Renal cortex interstitium (tissue), 15 donors: ENCODE measurements at places on chromosomes 5 and 9.

GRCh38 chr5:44245935-44246334 lies 143.3 kb downstream of the FGF10 start:
- DNase-seq: no peak

DNA sequence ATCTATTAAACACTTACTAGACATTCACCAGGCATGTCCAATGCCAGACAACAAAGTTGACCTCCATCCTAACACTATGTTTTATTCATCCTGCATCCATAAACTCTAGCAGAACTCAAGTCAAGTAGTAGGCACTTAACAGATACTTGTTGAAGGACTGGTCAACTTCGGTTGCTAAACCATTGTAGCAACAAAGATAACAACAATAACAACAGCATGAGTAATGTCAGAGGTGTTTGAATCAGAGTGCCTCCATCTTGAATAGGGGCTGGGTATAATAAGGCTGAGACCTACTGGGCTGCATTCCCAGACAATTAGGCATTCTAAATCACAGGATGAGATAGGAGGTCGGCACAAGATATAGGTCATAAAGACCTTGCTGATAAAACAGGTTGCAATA lies 180.5 kb upstream of the ZNF462 start:
- no peak for DNase-seq

DNA sequence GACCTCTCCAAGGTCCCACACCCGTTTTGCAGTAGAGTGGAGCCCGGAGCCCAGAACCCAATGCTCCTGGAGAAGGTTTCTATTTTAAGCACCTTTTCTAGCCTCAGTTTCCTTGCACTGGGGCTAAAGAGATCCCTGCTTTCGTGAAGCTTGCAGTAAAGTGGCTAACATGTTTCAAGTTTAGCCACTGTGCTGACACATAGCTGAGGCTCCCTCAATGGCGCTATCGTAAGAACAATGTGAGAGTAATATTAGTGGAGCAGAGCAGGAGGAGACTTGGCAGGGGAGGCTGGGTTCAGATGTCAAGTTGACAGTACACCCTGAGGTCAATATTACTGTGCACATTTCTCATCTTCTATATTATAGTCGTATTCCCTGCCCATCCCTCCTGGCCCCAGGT lies 7.9 kb downstream of the CTXN3 start:
- no peak for DNase-seq

DNA sequence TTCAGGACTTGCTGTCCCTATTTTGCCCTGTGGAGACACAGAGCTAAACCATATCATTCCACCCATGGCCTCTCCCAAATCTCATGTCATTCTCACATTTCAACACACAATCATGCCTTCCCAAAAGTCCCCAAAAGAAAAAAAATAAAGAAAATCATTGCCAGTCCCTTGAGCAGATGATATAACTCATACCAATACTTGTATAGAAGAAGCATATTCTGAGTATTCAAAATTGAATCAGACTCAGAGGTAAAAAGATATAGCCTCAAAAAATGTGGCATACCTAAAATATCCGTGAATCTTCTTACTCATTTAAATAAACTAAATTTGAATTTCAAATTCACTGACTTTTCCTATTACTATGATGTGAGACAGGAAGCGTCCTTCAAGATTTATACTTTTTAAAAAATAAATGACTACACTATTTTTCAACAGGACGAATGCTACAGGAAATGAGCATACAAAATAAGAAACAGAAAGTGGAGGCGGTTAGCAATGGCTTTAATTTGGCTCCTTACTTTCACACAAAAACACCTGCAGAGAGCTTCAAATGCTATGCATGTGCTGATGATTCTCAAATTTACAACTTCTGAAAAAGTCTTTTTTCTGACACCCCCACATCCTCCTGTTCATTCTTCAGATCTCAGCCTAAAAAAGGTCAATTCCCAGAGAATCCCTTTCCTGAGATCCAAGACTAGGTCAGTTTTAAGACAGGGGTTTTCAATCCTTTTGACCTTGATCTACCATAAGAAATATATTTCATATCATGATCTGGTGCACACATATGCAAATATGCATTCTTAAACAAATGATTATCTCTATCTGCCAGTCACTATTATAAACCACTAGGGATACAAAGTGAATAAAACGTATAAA lies 39.6 kb upstream of the DMXL1 start:
- no peak for DNase-seq

GRCh38 chr5:191036-191948 lies at the start of gene LRRC14B:
Gene LRRC14B, plus strand, starts transcription at chr5:191495. Its CDS starts 44 bp downstream, at chr5:191539.
- DNase-seq: no peak

DNA sequence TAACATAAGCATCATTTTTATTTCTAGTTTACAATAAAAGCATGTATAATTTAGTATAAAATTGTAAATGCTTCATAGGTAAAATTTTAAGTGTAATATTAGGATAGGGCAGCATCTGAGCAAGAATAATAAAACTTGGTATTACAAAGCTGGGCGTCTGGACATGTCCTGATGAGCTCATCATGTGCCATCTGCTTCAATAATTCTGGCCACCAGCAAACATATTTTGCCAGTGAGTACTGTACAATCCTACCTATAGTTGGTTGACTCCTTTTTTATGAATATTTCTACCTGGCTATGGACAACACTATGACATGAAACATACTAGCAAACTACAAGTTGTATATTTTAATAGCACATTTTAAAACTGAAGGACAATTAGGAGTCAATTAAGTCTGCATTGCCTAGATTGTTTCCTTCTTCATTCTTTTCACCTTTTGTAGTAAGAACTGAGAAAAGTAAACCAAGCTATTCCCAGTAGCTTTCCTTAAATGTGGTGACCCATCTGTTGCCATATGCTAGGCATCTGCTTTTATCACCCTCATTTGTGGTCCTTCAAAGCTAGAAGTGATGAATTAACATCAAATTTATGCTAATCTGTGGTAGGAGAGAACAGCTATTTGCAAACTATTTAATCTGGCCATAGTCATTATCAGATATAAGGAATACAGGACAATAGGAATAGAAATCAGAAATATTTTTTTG lies 23.4 kb downstream of the LURAP1L start:
- DNase-seq: no peak

DNA sequence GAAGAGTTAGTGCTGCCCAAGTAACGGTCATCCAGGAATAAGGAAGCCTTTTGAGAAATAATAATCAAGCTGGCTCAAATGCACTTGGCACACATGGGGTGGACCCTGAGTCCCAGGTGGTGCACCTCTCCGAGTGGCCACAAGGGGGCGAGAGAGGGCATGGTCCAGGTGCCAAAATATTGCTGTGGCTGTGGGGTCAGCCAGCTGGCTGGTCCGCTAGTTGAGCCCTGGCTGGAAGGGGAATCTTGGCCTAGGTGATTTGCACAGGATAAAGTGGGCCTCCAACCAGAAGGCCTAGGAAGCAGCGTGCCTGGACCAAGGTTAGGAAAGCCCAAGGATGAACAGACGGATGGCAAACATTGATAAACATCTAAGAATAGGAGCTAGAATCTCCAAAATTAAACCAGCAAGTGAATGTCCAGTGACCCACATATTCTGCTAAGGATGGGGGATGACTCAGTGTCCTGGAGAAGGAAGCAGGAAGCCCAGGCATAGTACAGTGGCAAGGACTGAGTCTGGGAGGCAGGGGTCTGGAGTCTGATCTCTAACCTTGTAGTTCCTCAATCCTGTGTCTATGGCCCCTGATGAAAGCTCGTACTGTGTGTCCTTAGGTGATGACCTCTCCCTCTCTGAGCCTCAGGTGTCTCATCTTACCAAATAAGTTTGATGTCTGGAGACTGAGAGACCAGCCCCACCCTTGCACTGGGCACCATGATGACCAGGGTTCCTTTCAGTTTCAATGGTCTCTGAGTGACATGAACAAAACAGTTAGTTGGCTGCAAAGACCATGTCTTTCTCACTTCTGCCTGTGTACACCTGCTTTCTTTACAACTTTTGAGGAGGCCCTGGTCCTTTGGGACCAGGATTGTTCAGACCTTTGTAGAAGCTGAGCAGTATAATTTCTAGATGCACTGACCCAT lies 19.2 kb upstream of the SHB start:
- peak; percentile 44 for DNase-seq

DNA sequence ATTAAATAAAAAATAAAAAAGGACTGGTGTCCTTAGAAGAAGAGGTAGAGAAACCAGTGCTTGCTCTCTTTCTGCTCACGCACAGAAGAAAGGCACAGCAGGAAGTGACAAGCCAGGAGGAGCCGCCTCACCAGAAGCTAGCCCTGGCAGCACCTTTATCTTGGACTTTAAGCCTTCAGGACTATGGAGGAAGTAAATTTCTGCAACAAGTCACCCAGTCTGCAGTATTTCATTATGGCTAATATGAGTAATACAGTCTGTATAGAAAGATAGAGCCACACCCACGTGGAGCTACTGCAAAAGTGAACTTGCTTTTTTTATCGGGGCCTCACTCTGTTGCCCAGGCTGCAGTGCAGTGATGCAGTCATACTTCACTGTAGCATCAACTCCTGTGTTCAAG lies 68.4 kb downstream of the PDZD2 start:
- no peak for DNase-seq

DNA sequence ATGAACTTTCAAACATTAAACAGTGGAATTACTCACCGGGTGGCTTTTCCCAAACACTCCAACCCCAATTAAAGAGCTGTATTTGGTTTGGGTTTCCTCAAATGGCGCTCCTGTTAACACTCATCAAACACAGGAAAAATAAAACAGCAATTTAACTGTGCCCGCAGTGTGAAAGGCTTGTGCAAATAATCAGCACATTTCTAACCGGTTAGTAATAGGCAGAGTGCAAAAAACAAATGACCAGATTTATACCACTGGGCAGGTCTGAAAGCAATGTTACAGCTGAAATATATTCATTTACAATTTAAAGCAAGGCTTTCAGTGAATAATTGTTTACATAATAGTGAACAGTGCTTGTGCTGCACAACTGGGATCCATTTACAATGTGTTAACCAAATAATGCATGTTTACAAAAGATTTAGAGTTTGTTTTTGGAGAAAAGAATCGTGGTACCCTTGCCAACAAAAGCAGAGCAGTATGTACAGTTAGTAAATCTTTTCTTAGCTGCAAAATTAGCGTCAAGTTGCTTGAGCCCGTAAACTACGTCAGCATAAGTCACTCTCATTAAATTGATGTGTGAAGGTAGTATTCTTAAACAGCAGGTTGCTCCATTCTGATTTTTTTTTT lies 662.9 kb upstream of the ZNF608 start:
- DNase-seq: no peak

DNA sequence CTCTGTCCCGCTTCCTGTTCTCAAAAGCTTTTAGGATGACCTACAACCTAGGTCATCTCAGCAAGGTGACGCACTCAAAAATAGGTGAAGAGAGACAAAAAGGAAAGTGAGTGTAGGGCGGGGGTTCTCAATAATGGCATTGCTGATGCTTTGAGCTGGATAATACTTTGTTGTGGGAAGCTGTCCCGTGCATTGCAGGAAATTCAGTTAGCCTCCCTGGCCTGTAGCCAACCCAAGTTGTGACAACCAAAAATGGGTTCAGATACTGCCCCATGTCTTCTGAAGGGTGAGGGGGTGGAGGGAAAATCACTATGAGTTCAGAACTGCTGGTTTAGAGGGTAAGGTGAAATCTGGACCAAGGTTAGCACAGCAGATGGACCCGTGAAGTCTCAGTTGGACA lies 151.4 kb downstream of the MAST4 start:
- no peak for DNase-seq

DNA sequence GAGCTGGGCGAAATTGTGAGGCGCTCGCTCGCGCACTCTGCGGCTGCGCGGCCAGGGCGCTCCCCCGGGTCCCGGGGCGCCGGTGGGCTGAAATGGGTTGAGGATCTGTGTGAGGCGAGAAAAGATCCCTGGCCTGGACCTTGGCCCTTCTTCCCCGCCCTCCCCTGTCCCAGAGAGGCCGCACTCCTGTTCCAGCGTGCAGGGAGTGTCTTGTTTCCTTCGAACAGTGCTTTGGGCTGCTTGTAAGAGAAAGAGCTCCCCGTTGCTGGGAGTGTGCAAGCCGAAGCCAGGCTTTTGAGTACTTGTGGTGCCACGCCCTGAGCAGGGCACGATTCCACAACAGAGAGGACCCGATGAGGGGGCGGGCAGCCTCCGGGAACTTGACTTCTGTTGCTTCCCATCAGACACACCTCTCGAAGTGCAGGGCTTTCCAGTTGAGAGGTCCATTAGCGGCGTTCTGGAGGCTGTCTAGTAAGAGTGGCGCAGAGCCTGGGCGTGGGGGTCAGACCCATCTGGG lies 535 bp downstream of the DOLPP1 start:
- no peak for DNase-seq

- no peak for DNase-seq
Measured at GRCh38 chr5:171963416-171963815, 43.0 kb downstream of the FBXW11 start.

DNA sequence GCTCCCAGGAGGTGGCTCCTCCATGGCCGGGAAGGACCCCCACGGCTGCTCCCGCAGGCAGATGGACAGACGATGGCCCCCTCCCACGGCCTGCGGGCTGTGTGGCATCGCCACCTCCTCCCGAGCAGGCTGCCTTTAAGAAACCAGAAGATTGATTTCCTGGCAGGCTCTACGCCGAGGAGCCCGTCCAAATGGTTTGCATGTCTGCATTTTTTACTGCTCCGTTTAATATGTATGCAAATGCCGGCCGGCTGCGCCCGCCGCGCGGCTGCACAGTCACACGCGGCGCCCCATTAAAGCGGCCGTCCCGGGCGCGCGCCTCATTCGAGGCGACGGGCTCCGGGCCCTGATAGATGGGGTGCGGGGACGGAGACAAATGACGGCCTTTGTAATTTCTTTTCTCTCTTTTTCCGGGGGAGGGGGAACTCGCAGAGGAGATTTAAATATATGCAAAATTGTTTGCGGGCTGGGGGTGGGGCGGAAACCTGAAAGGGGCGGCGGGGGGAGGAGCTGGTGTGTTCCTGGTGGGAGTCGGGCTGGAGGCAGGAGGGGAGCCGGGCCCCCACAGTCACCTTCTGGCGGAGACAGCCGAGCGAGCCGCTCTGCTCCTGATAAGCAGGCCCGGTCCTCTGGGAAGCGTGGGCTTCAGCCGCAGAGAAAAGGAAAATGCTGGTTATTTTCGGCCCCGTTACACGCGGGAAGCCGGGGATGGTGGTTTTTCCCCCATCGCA lies 158.7 kb upstream of the IER5L start:
- DNase-seq: no peak

- no peak for DNase-seq
Measured at GRCh38 chr9:27110181-27110580, 1.2 kb downstream of the TEK start.

DNA sequence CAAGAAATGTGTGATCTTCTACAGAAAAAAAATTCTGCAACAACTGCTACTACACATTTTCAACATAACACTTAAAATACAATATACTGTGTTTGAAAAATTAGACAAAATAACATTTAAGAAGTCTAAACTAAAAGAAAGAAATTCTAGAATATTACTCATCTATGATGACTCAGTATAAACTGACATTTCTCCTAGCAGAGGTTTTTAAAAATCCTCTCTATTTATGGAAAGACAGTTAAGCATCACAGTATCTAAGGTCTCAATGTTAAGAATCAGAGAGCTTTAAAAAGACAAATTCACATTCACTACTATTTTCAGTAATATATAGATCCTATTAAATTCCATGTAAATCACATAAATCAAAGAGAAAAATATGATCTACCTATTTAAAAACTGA lies 61.3 kb downstream of the NR2F1-AS1 start:
- no peak for DNase-seq

GRCh38 chr9:105401651-105402050 lies 46.2 kb upstream of the FSD1L start:
- DNase-seq: no peak
